NCI-H226 (cell line): ENCODE measurements at places on chromosomes 16 and 17.

DNA sequence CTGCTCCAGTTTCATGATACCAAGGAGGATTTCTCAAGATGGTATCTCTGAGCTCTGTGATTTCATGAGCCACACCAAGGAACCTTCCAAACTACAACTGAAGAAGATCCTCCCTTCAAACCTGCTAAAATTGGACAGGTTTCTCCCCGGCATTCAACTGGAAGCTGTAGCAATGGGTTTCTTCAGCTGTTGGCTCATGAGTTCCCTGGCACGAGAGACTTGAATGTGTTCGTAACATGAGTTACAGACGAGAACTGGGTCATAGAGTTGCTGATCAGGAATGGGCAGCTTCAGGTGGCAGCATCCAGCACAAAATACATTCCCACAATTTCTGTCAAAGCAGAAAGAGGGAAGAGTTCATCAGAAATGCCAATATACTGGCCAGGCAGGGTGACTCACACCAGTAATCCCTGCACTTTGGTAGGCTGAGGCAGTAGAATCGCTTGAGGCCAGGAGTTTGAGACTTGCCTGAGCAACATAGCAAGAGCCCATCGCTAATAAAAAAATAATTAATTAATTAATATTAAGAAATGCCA, 3.4 kb upstream of the HSF5 start:
- no peak for DNase-seq

DNA sequence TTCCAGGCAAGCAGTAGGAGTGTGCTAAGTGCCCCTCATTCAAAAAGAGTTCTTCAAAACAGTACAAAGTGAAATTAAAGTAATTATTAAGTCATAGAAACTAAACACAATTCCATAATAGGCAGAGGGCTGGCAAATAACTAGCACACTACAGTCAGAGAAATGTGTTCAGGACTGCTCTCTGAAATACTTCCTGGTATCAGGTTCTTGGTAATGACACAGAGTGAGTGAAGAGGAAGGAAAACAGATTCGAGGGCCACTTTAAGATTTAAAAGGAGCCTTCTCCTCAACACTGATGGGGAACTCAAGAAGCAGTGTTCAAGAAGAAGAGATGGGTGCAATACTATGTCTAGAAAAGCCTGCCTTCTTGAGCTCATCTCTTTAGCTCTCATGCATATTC, 139.2 kb downstream of the TOX3 start:
- DNase-seq, result no peak

GRCh38 chr16:50683689-50684374, 2.7 kb upstream of the SNX20 start:
- DNase-seq, result no peak

GRCh38 chr16:58258326-58258725, 36.5 kb downstream of the PRSS54 start:
- DNase-seq, result no peak

DNA sequence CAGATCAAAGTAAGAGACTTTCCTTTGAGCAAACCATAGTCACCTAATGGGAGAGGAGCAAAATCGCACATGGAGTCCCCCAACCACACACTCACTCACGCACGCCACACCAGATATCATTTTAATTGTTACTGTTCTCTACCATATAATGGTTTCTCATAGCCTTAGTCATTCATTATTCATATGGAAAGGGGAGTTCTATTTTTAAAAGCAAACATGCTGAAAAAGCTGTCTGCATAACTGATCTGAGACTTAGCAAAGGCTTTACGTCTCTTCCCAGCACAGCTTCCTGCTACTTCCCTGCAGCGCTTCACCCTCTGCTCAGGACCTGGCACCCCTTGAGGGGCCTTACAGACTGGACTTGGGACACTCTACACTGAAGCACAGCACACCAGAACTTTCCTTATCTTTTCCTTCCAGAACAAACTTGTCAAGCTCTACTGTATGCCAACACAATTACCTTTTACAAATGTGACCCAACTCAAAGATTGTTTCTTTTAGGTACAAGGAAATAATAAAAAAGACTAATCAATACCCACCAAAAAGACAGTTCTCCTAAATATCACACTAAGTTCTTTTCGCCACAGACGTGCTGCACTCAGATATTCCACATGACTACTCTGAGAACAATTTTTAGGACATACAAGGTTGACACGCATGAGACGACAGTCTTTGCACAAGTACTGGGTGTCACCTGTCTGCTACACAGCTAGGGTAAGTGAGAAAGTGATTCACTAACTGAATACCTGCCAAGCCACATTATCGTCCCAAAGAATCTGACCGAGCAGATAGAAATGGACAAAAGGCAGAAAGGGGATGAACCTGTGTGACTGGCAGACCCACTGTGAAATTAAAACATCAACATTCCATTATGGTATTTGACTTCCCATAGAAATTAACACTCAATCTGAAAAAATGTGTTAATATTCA, 21.5 kb downstream of the SRP68 start:
- DNase-seq, result no peak

- no peak for DNase-seq
Measured at GRCh38 chr17:79657861-79658810, 47.3 kb upstream of the RBFOX3 start.

GRCh38 chr17:20105539-20106280, 96.6 kb downstream of the SPECC1 start:
- DNase-seq, result no peak

- no peak for DNase-seq
Measured at GRCh38 chr17:17783825-17784656, 52.7 kb downstream of the SREBF1 start.

DNA sequence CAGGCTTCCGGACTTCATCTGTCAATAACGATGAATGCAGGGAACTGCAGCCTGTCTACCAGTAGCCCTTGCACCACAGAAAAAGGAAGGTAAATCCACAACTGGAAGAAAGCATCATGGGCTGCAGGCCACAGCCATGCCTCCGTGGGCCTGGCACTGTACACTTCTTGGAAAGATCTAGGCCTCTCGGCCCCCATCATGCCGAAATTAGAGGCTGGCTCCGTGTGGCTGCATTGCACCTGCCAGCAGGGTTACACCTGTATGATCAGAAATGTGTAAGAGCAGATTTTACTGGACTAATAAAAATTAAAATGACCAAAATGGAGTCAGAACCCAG, 52.2 kb downstream of the SDK2 start:
- DNase-seq, result no peak

DNA sequence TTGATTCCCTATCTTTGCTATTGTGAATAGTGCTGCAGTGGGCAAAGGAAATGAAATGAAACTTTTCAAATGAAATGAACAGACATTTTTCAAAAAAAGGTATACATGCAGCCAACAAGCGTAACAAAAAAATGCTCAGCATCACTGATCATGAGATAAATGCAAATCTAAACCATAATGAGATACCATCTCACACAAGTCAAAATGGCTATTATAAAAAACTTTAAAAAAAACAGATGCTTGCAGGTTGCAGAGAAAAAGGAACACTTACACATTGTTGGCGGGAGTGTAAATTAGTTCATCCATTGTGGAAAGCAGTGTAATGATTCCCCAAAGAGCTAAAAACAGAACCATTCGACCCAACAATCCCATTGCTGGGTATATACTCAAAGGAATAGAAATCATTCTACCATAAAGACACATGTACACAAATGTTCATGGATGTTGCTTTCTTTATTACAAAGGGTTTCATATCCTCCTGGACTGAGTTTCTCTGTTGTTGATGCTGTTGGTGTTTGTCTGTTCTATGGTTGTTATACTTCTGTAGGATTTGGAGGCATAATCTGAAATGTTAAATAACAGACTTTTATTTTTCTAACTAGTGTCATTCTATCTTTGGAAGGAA, 99.3 kb upstream of the SOX9 start:
- no peak for DNase-seq

DNA sequence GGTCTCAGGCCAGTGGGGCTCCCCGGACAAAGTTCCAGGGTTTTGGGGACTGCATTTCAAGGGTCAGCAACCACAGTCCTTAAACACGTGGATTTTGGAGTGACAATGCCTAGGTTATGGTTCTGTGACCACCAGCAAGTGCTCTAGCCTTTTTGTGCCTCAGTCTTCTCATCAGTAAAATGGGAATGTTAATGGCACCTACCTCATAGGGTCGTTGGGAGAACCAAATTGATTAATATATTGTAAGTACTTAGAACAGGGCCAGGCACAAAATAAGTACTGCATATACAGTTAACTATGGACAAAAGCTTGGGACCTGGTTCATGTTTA, 13.8 kb downstream of the IL4R start:
- no peak for DNase-seq

GRCh38 chr16:76164970-76165558, 112.1 kb upstream of the CNTNAP4 start:
- DNase-seq, result no peak

DNA sequence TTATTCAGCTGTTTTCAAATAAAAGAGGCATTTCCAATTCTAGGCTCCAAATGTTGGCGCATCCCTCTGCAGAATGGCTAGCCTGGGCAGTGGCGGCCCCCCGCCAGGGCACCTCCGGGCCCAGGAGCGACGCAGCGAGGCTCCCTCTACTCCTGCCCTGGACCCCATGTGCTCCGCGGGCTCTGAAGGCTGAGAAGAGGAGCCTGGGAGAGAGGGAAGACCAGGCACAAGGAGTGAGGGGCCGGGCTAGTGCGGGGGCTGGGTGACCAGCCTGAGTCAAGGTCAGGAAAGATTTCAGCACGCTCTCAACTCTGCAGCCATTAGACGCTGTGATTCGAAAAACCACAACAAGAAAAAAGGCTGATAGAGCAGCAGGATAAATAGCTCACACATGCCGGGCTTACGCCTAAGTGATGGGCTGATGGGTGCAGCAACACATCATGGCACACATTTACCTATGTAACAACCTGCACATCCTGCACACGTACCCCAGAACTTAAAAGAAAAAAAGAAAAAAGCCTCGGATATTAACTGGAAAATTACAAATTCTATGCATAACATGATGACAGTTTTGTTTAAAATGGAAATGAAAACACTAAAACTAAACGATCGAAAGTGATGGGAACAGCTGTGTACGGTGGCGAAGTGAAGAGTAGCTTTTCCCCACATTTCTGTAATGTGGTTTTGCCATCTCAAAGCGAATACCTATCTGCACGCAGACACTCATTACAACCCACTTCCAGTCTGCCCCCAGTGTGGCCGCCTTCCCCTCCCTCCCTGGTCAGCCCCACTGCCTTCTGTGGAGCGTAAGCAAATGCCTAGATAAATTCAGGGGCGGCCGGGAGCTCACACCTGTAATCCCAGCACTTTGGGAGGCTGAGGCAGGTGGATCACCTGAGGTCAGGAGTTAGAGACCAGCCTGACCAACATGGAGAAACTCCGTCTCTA, 44.4 kb downstream of the MAP1LC3B start:
- DNase-seq, result no peak

- DNase-seq, result no peak
Measured at GRCh38 chr17:68544111-68544915, 32.1 kb downstream of the PRKAR1A start.

DNA sequence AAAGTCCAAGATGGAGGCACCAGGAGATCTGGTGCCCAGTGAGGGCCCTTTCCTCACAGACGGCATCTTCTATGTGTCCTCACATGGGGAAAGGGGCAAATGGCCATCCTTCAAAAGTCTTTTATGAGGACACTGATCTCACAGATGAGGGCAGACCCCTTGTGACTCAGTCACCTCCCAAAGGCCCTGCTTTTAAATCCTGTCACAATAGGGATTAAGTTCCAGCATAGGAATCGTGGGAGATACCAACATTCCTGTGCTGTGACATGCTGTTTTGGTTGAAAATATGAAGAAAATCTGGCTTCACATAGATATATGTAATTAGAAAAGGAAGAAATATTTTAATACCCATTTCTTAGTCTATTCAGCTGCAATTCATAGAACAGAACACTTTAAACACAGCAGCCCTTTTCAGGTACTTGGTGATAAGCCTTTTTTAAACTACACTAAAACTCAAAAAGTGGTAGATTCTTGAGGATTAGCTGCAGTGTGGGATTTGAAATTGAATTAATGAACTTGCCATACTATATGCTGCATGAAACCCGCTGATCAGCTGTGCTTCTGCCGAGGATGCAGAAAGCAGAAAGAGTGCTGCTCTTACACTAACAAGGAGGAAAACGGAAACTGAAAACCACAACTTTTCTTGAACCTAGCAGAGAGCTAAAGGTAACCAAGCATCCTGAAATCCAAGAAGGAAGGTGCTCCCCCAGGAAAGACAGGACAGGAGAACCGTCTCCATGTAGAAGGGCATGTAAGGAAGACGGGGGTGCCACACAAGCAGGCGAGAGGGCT, 32.7 kb downstream of the VPS53 start:
- no peak for DNase-seq

DNA sequence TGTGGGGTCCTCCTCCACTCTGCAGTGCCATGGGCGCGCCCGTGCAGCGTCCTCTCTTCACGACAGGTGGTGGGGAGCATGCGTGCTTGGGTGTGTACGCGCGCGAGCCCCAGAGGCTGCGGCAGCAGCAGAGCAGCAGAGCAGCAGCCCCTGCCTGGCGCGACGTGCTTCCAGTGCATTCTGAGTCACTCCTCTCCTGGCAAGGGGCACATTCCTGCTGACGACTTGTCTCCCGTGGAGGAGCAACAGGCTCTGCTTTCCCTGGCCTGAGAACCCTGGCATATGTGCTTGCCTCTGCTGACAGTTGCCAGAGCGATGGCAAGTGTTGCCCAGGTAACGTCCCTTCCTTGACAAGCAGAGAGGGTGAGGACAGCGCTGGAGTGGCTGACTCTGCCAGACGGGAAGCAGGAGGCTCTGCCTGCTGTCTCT, 133.8 kb upstream of the PLCG2 start:
- peak; percentile 75 for DNase-seq

GRCh38 chr17:19877364-19877945, 9.7 kb upstream of the ULK2 start:
- DNase-seq, result no peak

DNA sequence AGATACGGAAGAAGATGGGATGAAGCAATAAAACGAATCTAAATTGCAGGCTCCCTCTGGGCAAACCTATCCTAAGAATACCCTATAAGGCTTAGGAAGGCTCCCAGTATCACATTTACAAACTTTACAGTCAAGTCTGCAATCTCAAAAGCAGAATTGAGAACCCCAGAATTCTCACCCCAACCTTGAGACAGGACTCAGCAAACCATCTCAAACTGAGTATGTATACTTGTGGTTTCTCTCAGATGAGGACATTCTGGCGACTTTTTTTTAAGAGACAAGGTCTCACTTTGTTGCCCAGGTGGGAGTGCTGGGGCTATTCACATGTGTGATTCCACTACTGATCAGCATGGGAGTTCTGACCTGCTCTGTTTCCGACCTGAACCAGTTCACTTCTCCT, 19.3 kb upstream of the ITGA2B start:
- DNase-seq, result no peak
